GM19239 (cell line): ENCODE measurements at places on chromosomes 3 and 15.

DNA sequence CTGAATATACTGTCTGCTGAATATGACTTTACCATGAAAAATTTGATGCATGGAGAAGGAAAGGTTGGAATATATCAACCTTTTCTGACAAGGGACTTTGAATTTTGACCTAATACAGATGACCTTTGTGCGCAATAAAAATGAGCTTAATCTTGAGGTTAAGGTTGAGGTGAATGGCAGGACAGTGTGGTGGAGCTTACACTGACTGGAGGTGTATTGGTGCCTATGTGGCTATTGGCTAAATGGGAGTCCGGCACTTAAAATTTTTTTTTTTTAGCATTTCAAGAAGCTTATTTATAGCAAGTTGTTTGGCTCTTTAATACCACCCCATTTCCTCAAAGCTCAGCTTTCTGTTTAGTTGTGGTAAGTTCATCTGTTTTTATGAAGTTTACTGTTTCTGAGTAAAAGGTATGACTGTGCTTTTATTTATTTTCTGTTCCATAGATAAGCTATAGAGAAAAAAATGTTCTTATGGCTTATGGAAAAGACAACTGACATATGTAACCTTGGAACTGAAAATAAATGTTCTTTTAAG lies 15.2 kb downstream of the CDIN1 start:
- no peak for DNase-seq

DNA sequence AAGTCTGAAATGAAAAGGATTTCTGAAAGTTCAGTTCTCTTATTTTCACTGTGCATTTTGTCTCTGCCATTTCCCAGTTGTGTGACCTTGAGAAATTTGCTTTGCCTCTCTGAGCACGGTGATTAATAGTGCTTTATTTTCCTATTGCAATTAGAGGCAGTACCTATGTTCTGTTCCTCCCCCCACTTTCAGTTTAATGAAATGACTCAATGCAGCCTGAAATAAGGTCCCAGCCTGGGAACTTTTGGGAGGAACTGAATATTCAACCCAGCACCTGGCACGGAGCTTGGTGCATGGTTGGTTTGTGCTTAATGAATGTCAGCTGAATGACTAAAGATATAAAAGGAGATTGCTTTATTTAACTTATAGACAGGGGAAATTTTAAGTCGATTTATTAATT lies 352.6 kb downstream of the PDCD6IP start:
- DNase-seq: no peak

DNA sequence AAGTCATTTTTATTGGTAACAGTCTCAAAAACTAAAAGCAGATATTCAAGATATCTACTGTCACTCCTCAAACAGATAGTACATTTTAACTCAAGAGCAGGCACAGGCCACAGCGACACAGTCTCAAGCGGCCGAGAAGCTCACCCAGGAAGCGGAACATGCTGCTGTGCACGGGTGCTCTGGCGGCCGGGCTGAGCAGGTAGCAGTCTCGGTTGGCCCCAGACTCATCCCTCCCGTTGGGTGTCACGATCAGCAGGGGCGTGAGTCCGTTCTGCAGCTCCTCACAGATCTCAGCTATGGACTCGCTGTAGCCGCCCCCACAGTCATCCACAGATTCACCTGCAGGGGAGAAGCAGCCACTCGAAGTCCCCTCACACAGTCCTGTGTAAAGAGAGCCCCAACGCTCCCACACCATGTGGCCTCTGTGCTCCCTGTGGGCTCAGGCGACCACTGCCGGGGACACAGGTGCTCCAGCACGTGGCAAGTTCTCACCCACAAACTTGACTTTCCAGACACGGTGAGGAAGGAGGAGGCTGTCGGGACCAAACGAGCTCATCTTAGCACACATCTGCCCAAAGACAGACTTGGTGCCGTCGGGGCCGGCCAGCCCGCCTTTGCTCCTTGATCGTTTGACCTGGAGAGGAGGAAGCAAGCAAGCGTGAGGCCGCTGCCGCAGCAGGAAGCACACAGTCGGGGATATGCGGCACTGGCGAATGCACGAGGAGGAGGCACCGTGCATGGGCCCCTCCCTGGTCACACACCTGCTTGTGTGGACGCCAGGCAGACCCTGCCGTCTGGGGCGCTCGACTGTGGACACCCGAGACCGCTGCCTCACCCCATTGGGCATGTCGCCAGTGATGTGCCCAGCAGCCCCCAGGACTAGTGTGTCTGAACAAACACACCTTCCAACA lies 17.7 kb upstream of the OCA2 start:
- DNase-seq: no peak

DNA sequence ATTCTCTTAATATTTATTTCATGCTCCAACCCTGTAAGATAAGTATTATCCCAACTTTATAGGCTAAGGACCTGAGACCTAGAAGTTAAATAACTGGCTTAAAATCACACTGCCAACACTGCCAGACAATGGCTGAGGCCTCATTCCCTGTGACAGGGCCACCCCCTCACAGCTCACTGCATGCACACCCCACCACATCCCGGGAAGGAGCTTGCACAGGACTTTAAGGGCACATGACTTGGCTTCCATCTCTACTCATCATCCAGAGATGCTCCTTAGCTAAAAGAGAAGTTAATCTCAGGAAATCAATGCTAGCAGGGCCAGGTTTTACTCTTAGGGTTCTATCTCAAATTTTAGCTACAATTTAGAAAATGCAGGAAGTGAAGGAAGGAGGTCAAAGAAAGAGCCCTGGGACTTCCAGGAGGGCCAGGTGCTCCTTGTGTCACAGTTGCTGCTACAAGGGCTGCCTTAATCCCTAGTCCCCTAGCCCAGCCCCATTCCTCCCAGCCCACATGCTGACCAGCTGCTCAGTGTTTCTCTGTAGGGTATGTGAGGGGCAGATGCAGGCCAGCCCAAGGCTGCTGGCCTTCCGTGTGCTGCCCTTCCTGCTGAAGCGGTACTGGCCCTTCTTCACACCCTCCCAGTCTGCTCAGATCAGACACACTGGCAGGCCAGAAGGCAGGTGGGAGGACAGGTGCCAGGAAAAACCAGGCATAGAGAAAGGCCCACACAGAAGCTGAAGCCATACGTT lies 53.5 kb downstream of the WWTR1 start:
- no peak for DNase-seq

DNA sequence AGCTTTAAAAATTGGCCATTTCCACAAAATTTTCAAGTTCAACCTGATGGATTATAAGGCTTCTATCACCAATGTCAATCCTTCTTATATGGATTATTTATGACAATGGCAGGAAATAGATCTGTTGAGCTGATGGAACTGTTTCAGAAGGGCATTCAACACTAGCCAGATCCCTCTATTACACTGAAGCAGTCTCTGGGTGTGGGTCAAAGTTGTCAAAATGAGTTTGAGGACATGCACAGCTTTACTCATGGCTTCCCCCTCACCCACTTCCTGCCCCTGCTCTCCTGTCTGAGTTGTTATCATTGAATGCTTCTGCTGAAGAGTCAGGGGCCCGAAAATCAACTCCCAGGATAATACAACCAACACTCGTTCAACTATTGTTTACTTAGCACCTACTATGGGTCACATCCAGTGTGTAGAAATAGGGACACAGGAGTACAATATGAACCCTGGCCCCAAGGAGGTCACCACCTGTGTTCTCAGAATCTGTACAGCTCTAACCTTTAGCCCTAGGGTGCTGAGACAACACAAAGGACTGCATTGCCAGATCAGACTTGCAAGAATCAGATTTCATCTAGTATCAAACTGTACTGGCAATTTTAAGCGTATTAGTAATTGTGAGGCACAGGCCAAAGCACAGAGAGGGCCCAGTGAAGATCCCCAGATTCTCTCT lies 41.7 kb upstream of the FAM3D start:
- DNase-seq: no peak

GRCh38 chr3:58154626-58155449 lies 55.9 kb downstream of the DNASE1L3 start:
- DNase-seq: no peak

DNA sequence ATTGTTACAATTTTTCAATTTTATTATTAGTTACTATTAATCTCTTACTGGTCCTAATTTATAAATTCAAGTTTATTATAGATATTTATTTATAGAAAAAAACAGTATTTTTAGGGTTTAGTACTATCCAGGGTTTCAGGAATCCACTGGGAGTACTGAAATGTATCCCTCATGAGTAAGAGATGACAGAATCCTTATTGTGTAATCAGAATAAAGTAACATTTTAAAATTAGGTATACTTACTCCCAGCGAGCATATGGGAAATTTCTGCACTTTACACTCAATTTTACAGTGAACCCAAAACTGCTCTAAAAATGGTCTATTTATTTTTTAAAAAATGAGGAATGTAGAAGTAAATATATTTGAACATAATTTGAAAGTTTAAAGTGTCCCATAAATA lies 202.7 kb downstream of the CGGBP1 start:
- no peak for DNase-seq
